ENCODE measurements at places on chromosomes 5 and 9. TPM values are rescaled to one million over a fixed set of nuclear protein-coding genes. Genes with fewer than 3 reads are reported as not detected.

GRCh38 chr9:131709771-131710431 is 30.0 kb downstream of the RAPGEF1 start:
- DNase-seq = no peak

- DNase-seq = no peak
These were observed 988.3 kb downstream of the TLE1 start for GRCh38 chr9:80701061-80701460.

The FAXDC2 gene
- total RNA-seq = 13.9 TPM

The NFIB gene
- 128 TPM for total RNA-seq

The PRUNE2 gene
- 4.9 TPM for total RNA-seq

All from heart right ventricle (tissue), 16 donors.